Muscle of back (tissue), 13 donors: ENCODE measurements at places on chromosomes 6 and 20. TPM values are rescaled to one million over a fixed set of nuclear protein-coding genes. Genes with fewer than 3 reads are reported as not detected.

- no peak for DNase-seq
Observed at GRCh38 chr6:123888771-123889513, 85.3 kb downstream of the NKAIN2 start.

GRCh38 chr6:145161501-145161900 is 573.8 kb downstream of the EPM2A start:
- peak; percentile 40 for DNase-seq

GRCh38 chr6:10451828-10452509 is 37.1 kb upstream of the TFAP2A start:
- no peak for DNase-seq

EFCAB8 gene
- polyA plus RNA-seq: 0.09 TPM

METTL24 gene
- polyA plus RNA-seq: 1.3 TPM

NHSL1 gene
- 20.1 TPM for polyA plus RNA-seq
